ENCODE measurements at places on chromosomes 3 and 15.
A peak's percentile ranks its signal among the peaks of the same experiment; 100 is the strongest.

GRCh38 chr3:73580343-73580742 lies 44.4 kb downstream of the PDZRN3 start:
- peak; percentile 88 for DNase-seq

DNA sequence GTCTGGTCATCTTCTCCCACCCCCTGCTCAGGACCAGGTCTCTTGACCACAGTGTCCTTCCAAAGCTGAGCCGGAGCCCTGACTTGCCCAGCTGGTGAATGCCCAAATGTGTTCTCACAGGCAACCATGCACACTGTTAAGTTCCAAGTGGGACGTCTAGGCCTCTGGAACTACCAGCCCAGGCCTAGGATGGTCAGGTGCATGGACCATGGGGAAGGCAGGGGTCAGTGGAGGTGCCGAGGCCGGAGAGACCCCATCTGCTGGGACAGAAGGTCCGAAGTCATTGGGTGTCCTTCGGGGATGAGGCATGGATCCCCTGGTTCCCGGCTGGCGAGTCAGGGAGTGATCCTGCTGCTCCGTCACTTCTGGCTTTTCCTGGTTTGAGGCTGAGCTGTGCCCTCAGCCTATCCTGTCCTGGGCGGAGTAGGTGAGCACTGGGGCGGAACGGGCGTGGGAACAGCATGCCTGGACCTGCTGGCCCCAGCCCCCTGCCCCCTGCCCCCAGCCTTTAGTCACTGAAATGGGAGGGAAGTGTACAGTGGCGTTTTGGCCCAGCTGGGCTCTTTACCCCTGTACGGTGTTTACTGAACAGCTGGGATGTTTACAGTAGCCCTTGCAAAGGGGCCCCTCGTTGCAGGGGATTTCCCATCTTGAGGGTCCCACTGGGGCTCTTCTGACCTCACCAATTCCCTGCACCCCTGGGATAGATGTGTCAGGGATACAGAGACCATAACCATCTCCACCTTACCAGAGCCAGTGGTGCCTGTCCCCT lies 12.1 kb downstream of the SEMA3F start:
- DNase-seq: no peak

DNA sequence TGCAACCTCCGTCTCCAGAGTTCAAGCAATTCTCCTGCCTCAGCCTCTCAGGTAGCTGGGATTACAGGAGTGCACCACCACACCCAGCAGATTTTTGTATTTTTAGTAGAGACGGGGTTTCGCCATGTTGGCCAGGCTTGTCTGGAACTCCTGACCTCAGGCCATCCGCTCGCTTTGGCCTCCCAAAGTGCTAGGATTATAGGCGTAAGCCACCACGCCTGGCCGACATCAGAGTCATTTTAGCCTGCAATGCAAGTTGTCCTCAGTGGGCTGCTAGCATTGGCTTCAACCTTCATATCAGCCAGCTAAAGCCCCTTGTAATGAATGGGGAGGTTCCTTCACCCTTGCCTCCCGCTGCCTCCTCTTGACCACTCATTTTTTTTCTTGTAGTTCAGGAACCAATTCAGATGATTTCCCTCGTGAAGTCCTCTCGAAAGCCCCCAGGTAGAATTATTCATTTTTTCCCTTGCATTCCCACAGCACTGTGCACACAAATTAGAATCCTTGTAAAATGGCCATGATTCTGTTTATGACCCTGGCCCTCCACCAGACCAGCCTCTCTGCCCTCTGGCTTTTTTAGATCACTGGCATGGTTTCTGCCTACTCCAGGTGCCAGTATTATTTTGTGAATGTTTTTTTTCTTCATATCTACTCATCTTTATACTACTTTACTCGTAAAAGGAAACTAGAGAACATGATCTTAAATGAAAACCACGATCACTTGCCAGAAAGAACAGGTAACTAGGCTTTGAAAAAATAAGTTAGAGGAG lies 29.1 kb downstream of the FLNB start:
- no peak for DNase-seq

DNA sequence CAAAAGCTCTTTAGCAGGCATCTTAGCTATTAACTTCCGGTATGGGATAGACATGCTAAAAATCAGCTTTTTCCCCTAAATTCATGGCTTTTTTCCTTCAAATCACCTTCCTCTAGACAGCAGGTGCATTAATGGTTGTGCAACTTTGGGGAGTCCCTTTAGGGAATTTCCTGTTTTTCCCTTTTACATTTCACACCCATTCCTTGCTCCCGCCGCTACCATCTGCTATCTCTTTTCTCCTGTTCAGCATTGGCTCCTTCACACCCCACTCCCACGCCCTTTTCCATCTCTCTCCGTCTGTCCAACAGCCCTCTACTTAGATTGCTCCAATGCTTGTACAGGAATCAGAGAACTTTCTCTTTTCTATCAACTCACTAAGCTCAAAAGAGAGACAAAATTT lies 43.4 kb downstream of the FEZF2 start:
- DNase-seq: no peak

- peak; percentile 11 for DNase-seq
These were observed 146.1 kb downstream of the DPH6 start for GRCh38 chr15:35399901-35400300.

DNA sequence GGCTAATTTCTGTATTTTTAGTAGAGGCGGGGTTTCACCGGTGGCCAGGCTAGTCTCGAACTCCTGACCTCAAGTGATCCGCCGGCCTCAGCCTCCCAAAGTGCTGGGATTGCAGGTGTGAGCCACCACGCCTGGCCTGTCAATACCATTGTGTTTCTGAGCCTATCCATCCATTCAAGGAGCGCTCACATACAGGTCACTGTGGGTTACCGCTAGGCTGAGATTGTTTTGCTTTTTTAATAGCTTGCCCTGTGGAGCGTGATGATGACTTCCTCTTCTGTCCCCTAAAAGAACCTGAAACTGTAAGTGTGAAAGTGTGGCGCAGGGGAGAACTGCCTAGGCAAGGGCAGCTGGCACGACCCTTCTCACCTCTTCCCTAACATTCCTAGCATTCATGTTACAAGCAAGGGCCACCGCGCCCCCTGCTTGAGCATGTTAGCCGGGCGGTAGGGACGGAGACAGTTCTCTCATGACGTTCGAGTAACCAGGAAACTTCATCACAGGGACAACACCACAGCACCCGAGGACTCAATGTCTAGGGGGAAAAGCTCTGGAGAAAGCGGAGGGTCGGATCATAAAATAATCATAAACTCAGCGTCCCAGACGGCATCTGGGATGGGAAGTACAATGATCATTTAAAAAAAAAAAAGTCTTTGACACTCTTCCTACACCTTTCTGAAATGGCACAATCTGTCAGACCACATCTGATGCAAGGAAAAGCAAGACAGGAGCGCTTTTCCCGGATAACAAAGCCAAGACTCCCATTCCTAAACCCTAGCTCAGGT lies 790 bp downstream of the LAMP3 start:
- no peak for DNase-seq

- no peak for DNase-seq
These were observed 765 bp upstream of the UBE2E2 start for GRCh38 chr3:23202203-23202920.

DNA sequence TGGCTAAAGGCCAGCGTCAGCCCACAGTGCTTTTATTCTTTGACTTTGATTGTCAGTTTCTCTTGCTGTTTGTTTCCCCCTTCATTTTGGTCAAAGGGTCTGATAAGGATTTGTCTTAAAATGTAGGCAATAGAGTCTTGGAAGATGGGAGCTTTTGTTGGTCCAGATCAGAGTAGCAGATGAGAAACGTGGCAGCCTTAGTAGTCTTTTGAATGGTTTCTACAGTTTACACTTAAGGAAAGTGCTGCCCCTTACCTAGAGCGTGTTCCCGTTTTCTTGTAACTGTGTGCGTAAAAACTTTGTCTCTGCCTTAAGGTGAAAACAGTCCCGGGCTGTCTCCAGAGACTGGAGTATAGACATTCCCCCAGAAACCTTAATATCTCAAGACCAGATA lies 630 bp downstream of the LXN start:
- no peak for DNase-seq

DNA sequence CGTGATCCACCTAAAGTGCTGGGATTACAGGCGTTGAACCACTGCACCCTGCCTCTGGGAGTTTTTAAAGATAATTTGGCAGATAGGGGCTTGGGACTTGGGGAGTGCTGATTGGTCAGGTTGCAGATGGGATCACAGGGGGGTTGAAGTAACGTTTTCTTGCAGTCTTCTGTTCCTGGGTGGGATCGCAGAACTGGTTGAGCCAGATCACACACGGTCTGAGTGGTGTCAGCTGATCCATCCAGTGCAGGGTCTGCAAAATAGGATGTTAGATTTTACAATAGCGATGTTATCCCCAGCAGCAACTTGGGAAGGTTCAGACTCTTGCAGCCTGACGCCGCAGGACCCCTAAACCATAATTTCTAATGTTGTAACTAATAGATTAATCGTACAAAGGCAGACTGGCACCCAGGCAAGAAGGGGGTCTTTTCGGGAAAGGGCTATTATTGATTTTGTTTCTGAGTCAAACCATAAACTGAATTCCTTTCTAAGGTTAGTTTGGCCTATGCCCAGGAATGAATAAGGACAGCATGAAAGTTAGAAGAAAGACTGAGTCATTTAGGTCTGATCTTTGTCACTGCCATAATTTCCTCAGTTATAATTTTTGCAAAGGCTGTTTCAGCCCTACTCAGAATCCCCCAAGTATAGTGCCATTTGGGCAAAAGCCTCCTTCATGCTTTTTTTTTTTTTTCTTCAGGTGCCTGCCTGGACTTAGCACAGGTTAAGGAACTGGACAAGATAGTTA lies 1.5 kb upstream of the CA12 start:
- DNase-seq: no peak

GRCh38 chr15:98505611-98506031 lies 142.7 kb upstream of the IGF1R start:
- no peak for DNase-seq

DNA sequence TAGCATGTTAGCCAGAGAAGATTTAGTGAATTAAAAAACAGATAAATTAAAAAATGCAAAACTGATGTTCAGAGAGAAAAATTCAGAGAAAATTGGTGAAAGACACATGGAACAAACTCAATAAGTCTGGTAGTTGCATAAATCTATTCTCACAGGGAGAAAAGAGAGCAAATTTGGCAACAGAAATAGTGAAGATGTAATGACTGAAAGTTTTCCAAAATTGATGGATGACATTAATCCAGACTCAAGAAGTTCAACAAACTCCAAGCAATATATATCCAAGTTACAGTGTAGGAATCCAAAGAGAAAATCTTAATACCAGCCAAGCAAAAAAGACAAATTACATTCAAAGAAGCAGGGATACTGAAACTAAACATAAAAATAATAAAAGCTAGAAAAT lies 302.7 kb upstream of the ARPP21 start:
- DNase-seq: no peak

DNA sequence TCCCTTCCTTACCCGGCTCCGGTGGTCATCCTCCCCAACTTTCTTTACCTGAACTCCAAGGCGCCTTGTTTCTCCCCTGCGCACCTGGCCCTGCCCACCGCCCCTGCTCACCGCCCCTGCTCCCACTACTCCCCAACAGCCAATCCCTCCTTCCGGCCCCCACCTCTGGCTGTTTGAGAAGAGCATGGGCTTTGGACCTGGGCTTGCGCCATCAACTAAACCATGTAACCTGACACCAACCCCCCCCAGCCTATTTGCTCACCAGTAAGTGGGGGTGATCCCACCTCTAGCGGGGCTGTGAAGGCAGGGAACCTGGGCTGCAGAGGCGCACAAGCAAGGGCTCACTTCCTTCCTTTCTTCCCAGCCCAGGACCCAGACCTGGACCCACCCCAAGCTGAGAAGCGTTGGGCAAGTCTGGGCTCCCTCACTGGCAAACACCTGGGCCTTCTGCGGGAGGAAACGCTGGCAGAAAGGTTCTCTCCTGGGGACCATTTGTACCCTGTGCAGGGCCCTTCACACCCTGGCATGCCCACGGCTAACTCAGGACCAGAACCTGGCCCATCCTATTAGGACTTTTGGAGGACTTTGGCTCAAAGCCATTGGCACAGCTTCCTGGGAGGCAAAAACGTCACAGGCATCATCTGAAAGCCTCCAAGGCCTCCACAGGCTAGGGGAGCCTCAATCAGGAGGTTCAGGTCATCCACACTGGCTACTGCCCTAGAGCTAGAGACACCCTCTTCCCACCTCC lies at the start of gene PLXNB1:
Gene PLXNB1 (minus strand): TSS at position 127 of the 748 bp plus-strand sequence. CDS start 5,475 bp downstream, outside the sequence.
- DNase-seq: no peak

GRCh38 chr15:69573815-69574475 lies 121.3 kb downstream of the RPLP1 start:
- DNase-seq: no peak

DNA sequence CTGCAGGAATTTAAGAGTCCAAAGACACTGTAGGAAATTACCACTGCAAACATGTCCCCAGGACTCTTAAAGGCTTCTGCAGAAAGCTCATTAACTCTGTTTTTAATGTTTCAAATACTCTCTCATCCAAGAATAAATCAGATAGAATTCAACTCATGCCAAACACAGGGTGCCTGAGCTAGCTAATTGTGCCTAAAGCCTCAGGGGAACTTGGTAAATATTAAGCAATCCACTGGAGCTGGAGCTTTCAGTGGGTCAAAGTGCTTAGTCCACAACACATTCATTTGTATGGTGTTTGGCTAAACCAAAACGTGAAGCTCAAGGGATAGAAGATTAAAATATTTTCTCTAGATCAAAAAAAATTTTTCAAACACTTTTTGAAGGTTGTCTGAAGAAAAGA lies 131.4 kb downstream of the THRB start:
- DNase-seq: no peak

GRCh38 chr15:84082739-84083138 lies 152.8 kb upstream of the GOLGA6L4 start:
- no peak for DNase-seq
